ENCODE measurements at places on chromosomes 13 and 19.

GRCh38 chr13:110232756-110233155, 74.2 kb downstream of the COL4A1 start:
- no peak for DNase-seq

- DNase-seq = no peak
These were observed 140.7 kb downstream of the KCTD12 start for GRCh38 chr13:76745261-76746200.

GRCh38 chr13:24505256-24505655, 7.3 kb downstream of the PARP4 start:
- DNase-seq = no peak

GRCh38 chr13:93352616-93353015, 126.0 kb downstream of the GPC6 start:
- no peak for DNase-seq

GRCh38 chr19:17101686-17102628, 26.4 kb downstream of the MYO9B start:
- DNase-seq = no peak

GRCh38 chr13:68666774-68667397, 1436.8 kb upstream of the PCDH9 start:
- no peak for DNase-seq

DNA sequence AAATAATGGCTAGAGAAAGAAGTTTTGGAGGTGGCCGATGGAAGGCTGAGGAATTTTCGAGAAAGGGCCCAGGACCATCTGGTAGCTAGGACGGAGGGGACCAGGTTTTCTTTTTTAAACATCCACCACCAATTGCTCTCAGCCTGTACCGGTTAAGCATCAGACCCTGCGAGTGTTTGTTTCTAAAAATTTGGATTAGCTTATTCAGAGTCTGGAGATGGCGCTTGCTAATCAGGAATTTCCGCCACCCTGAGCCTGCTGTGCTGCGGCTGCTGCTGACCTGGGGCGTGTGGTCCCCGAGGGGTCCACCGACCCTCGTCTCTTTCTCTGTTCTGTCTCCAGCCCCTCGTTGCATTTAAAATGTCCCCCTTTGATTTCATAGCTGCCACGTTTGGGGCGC, 2.0 kb downstream of the UHRF1 start:
- no peak for DNase-seq

DNA sequence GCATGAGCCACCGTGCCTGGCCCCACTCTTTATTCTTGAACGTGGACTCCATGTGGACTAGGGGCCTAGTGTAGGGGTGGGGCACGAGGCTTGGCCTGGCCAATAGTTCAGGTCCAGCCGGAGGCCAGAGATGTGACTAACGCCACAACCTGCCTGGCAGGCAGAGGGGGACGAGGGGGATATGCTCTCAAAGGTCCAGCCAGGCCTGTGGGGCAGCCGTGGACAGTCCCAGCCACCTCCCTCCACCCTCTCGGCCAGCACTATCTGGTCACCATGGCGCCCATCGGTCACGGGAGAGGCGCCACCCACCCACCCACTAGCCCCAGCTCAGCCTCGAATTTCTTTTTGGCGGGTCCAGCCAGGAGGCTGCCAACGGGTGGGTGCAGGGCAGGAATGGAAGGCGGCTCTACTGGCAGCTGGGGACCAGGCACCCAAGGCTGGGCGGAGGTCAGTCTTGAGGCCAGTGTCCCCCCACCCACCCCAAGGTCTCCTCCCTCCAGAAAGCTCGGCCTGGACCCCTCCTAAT, 2.2 kb upstream of the CERS1 start:
- DNase-seq = no peak

DNA sequence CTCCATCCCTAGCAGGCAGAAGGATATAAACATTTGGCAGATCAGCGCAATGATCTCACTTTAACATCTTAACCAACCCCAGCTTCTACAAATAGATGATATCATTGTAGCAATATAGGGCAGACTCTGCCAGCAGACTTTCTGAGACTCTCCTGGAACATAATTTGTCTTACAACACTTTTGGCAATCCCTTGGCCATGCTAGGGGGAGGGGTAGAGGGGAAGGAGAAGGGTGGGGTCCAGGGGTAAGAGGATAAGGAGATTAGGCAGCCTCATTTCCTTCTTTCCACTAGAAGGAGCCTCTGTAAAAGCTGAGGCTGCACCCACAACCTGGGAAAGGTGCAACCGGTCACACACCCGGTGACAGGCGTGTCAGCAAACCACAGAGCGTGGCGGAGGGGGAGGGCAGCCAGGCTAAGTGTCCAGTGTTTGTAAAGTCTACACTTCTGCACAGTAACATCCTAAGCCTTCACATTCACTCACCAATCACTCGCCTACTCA, 8.7 kb upstream of the UBAC2 start:
- DNase-seq = peak; percentile 45

DNA sequence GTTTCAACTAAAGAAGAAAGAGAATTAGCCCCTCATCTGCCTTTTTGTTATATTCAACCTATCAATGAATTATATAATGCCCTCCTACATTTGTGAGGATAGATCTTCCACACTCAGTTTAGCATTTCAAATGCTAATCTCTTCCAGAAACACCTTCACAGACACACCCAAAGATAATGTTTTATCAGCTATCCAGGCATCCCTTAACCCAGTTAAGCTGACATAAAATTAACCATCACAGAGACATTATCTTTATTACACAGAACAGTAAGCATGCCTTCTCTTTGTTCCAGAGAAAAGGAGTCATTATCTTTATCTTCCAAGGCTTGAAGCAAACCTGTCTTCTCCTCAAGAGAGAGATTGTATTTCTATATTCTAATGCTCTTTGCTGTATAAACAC, 53.1 kb downstream of the PCDH20 start:
- no peak for DNase-seq

- DNase-seq = peak; percentile 72
These were observed 16.6 kb upstream of the IRS2 start for GRCh38 chr13:109802936-109803335.

- DNase-seq = no peak
These were observed 567 bp downstream of the EFNB2 start for GRCh38 chr13:106534639-106535551.

DNA sequence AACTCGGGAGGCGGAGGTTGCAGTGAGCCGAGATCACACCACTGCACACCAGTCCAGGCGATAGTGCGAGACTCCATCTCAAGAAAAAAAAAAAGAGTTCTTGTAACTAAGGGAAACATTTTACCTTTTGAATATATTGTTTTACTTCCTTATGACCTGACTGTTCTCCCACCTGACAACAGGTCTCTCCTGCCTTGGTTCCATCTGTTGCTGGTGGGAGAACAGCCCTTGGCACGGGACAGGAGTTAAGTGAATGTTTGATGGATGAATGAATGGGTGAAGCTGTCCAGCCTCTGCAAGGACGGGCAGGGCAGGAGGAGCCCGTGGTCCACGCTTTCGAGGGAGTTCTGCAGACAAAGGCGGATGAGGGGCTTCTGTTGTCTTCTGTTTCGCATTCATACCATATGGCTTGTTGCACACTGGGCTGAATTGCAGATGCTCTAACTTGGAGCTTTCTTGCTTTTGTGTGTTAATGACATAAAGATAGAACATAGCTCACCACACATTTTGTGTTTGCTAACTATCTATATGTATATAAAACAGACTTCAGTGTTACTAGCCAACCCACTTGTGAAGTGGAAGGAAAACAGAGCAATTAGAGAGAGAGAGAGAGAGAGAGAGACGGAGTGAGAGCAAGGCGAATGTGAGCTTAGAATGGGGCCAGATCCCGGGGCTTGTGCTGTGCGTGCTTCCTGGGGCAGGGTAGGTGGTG, 16.2 kb upstream of the CCNE1 start:
- DNase-seq = no peak

DNA sequence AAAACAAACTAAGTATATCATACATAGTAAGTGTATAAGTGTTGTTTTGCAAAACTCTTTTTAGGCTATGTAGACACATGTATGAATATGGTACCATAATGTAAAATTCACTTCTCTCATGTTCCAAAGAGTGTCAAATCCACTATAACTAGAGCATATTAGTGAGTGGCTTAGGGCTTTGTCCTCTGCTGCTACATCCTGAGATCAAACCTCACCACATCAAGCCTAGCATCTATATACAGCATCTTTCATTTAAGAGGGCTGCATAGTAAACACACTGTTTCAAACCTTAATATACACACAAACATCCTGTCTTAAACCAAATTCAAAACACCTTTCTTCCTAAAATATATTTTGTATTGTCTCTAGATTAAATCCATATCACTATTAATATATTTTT, 38.7 kb downstream of the ELF1 start:
- DNase-seq = no peak

DNA sequence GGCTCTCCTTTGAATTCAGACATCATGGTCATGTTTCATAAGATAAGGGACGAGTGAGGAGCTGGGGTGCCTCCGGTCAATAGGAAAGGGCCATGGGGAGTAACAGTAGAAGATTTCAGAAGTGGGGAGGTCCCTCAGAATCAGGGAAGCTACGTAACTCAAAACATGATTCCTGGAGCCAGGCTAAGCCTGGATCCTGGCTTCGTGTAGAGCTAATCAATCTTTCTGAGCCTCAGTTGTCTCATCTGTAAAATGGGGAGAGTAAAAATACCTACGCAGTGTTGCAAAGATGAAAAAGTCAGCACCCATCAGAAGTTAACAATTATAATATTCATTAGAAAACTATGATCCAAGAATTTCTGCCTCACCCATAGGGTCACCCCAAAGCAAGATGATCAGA, 106.5 kb downstream of the CACNA1A start:
- no peak for DNase-seq

GRCh38 chr13:36918246-36919131, 1.5 kb downstream of the SMAD9 start:
- DNase-seq = no peak

DNA sequence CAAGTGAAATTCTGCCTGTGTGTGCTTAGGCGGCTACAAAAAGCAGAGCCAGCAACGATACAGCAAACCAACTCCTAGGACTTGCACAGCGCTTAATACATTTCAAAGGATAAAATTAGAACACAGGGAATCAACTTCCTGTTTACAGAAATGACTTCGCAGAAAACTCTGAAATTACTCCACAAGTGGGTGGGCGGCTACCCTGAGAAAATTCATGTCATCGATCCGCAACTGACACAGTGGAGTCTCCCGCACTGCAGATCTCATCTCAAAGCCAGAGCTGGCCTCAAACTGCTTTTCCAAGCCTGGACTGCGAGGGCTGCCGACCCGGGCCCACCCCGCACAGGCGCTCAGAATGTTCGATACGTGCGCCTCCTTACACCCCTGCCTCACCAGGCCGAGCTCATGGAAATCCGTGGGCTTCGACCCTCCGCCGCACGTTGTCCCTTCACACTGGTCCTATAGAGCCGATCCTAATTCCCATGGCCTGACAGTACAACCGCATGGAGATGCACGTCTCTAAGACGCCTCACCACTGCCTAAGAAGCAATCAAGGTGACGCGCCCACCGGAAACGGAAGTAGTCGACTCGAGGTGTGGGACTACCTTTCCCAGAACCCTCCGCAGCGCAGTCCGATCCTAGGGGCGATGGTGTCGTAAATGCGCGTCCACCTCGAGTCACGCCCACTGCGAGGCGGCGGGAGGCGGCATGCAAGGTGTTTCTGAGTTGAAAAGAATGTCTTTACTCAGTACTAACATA, at the start of gene ZNF229:
ZNF229 (minus strand) TSS at position 557 of the 759 bp plus-strand sequence. CDS start 5,625 bp downstream, outside the sequence.
- DNase-seq = peak; percentile 84

- no peak for DNase-seq
These were observed 9.8 kb downstream of the ZNF229 start for GRCh38 chr19:44438441-44438840.

- DNase-seq = no peak
These were observed 107.5 kb downstream of the CYSLTR2 start for GRCh38 chr13:48761256-48761655.

DNA sequence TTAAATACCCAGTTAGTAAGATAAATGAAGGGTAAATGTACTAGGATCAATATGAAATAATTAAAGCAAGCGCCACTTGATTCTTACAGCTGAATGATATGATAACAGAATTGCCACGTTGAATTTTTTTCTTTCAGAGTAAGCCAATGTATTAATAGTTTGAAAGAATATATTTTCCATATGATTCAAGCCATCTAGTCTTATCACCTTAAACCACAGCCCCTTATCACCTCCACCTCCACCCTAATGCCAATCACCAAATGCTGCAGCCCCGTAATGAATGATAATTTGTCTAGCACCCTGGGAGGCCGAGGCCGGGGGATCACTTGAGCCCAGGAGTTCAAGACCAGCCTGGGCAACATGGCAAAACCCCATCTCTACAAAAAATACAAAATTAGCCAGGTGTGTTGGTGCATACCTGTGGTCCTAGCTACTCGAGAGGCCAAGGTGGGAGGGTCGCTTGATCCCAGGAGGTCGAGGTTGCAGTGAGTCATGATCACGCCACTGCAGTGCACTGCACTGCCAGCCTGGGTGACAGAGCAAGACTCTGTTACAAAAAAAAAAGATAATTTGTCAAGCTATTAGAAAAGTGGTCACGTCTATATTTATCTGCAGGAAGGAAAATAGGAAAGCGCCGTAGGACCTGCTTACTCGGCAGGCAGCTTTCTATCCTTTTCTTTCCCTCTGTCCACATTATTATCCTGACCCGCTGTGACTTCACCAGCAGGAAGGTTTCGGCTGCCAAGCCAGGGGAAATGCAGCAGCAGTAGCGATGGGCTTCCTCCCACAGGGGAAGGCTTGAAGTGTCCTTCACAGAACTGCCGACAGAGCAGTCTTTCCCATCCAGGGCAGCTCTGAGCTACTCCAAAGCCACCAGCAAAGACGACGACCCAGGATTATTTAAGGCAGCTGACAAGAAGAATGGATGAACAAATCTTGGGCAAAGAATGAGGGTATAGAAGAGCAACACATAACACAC, 19.7 kb upstream of the CLN5 start:
- no peak for DNase-seq

DNA sequence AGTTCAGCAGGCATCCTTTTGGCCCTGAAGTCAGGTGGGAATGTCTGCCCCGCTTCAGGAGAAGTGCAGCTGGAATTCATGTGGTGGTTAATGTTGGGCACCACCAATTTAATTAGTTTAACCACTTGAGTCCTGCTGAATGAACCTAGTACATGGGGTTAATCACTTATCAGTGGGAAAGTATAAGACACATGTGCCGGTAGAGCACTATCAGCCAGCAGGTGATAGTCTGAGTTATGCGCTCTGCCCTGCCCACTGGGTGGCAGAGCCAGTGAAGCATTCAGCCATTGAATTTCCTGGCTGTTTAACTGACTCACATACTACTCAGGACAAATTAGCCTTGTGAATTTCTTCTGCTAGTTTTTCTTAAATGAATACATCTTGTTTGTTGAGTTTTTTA, 789.7 kb upstream of the PRR20A start:
- no peak for DNase-seq

DNA sequence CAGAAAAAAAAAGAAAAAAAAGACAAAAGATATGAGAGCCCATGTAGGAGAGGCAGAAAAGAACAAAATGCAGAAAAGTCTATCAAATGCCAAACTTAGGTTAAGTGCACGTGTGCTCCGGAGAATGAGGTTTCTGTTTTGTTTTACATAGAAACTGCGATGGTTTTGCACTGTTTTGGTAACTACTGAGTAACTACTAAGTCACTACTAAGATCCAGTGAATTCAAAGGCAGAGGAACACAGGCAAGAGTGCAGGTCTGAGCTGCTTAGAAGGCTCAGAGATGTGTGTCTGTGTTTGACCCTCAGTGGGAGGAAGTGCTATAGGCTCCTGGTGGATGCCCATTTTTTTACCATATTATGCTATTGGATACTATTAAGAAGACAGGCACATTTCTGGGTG, 299.3 kb downstream of the NDFIP2 start:
- no peak for DNase-seq

Data from SHP77 (cell line).